AG20443 (cell line): ENCODE measurements at places on chromosomes 7 and 10.

- DNase-seq = peak; percentile 22
These were observed 6.7 kb upstream of the FAM170B start for GRCh38 chr10:49140304-49141177.

- DNase-seq = no peak
These were observed 17.5 kb upstream of the TRUB1 start for GRCh38 chr10:114920459-114920858.

GRCh38 chr7:21135437-21135836 is 292.4 kb upstream of the SP4 start:
- no peak for DNase-seq

DNA sequence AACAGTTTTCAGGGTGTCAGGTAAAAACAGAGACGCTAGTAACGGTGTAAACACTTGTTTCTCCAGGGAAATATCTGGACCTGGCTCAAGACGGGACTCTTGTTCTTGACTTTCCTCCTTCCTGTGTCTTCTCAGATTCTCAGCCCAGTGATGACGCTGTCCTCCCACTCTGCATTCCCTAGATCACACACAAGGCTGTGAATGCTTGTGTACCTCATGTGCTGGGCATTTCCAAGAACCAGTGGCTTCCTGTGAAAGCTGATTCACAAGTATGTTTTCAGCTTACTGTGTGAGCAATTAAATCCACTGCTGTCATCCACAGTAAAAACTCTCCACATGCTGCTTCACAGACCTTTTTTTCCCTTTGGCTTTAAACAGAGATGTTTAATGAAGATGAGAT is 193.8 kb upstream of the DPP6 start:
- DNase-seq = no peak

DNA sequence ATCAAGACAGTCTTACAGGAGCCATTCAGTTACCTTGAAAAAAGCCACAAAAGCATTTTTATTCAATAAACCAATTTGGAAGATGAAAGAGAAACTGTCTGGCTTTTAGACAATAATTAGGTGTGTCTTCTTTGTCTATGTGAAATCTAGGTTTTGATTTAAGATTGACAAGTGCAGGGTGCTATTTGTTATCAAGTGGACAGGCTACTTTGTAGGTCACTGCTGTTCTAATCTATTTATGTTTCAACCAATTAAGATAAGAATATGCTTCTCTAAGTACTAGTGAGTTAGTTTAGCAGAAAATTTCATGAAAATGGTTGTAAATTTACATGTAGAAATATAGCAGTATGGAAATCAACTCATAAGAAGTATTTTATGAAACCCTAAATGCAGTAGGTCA is 177.5 kb downstream of the CACNA2D1 start:
- DNase-seq = no peak

- no peak for DNase-seq
These were observed 36.3 kb downstream of the FOXL3 start for GRCh38 chr7:326273-326672.

DNA sequence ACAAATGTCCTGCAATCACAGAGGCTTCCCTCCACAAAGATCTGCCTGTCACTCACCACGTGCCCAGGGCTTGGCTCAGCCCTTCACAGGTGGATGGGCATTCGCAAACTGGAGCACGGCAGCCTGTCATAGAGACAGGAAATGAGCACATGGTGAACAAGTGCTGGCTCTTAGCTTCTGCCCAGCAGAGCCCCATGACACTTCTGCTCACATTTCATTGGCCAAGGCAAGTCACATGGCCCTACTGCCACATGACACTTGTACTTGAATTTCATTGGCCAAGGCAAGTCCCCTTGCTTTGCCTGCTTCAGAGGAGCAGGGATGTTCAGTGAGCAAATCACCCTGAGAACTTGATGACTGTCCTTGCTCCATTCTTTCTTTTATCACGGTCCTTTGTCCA is 110.8 kb upstream of the PPP2R2D start:
- no peak for DNase-seq

GRCh38 chr7:140696680-140697446 is at the start of gene NDUFB2:
Gene NDUFB2, plus strand, starts transcription at chr7:140696708. Its CDS starts 37 bp downstream, at chr7:140696745.
- peak; percentile 84 for DNase-seq

DNA sequence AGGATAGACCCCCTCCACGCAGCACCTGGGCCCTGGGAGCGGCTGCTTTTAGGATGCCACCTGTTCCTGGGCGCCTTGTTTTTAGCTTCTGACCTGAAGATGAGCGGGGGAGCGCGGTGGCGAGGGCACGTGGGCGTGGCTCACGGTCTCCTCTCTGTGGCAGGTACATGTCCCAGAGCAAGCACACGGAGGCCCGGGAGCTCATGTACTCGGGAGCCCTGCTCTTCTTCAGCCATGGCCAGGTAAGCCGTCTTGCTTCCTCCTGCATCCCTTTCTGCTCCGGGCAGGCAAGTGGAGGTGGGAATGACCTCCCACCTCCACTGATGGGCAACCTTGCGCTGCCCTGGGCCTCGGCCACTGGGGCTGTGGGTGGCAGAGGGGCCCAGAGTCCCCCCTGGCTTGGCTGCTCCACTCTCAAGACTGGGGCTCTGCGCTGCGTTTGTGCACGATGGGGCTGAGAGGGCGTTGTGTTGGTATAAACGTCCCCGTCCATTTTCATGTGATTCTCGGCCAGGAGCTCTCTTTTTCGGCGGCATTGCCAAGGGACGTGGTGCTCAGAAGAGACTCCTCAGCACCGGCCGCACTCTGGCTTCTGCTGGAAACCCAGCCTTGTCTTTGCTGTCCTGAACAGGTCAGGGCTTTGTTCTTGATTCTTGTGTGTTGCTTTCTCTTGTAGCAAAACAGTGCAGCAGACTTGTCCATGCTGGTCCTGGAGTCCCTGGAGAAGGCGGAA is 9.7 kb downstream of the GET4 start:
- DNase-seq = no peak

DNA sequence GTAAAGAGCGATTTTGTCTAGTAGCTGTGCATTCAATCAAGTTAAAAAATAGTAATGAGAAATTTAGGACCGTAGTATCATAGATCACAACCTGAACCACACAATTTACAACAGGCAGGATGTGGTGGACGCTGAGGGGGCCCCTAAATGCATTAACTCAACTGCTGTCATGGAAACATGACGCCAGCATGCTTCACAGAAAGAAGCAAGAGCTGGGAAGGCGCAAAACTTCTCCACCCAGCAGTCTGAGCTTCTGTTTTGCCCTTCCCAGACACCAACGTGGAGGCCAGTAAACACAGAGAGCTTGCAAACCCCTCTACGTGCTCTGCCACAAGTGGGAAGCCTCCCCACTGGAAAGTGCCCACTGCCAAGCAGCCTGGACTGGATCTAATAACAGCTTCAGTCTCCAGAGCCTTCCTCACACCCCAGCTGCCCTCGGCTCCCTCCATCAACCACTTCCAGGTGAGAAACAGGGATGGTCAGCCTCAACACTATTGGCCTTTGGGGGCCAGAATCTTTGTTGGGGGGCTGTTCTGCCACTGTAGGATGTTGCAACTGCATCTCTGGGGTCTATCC is 151.8 kb downstream of the SFMBT2 start:
- DNase-seq = no peak
